ENCODE measurements at places on chromosomes 7 and 10.

GRCh38 chr7:29593459-29593858 is 29.8 kb downstream of the PRR15 start:
- no peak for DNase-seq

DNA sequence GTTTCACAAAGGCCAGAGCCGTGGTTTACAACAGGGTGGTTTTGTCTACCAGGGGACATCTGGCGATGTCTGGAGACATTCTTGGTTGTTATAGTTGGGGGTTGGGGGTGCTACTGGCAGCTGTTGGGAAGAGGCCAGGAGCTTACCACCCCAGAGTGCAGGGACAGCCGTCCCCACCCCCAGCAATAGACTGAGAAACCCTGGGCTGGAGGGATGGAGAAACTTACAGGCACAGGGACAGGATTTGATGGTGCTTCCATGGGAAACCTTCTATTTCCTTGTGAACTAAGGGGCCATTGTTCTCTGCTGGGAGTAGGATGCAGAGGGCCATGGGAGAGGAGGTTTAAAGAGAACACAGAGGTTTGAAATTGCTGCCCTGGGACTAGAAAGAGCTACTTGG is 10.9 kb downstream of the ADCK2 start:
- DNase-seq: no peak

DNA sequence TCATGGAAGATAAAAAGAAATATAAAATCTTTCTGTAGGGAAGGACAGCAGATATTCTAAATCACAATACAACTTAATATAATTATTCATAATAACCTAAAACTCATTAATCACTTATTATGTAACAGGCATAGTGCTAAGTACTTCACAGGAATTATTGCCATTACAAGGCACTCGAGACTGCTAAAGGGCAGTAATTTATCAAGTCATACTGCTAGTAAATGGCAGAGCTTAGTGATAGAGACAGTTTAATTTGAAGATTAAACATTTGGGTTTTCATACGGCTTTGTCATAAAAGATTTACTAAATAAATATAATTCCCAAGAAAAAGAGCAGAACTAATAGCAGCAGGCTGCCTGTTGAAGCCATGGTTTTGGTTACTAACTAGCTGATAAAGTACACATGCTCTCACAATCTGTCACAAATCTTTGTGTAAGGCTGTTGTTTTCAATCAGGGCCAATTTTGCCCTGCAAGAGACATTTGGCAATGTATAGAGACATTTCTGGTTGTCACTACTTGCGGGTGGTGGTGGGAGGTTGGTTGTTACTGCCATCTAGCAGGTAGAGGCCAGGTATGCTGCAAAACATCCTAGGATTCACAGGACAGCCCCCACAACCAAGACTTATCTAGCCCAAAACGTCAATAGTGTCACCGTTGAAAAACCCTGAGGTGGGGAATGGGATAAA is 233.3 kb upstream of the CACNA2D1 start:
- DNase-seq: peak; percentile 1

DNA sequence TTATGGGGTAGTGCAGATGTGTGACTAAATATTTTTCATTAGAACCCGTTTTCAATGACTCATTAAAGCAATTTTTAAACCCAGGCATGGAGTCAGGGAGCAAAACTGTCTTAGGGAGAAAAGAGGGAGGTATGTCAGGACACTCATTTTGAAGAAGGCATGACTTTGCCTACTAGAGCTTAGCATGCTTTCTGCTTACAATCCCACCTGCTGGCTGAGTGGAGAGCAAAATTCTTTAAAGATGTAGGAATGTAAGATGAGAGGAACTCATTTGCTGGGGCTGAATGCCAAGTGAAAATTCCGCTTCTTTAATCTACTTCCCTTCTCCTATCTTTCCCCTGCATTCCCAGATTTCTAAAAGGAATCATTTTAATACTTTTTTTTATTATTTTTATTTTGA is 232.6 kb downstream of the GALNT17 start:
- DNase-seq: no peak

GRCh38 chr7:75928568-75928914 is 13.6 kb downstream of the POR start:
- DNase-seq: peak; percentile 27

DNA sequence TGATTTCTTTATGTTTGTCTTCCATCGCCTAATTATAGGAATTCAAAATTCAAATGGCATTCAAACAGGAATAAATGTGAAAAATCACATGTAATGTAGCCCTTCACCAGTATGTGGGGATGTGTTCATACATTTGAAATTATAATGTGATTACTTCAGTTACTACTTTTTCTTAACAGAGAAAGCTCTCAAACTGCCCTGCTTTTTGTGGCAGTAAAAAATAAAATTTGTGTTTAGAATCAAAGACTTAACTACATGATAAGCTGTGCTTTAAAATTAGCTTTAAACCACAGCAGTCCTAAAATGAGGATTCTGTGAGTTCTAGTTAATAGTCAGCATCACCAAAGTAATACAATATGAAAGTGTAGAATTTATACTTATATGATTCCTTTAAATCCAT is 7.8 kb upstream of the HERC4 start:
- no peak for DNase-seq

GRCh38 chr10:5945561-5946418 is 31.6 kb downstream of the IL15RA start:
- no peak for DNase-seq

- DNase-seq: no peak
These were observed 94.0 kb downstream of the ADARB2 start for GRCh38 chr10:1643161-1643907.

DNA sequence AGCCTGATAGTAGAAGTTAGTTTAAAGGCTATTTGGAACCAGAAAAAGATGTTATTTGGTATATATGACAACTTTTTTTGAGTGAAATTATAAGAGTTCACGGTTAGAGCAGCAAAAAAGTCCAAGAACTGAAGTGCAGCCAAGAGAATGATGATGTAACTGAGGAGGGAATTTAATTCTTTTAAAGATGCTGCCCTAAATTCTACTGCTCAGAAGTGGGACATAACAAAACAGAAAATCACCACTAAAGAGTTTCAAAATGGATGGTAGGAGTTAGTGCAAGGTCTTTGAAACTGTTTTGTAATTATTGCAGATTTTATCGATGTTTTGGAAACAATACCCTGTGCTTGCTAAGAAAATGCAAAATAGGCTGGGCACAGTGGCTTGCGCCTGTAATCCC is 6.5 kb downstream of the SAMD8 start:
- no peak for DNase-seq

- DNase-seq: no peak
These were observed 199.4 kb downstream of the USP6NL start for GRCh38 chr10:11411926-11412545.

GRCh38 chr10:49204119-49204518 is 15.9 kb upstream of the TMEM273 start:
- no peak for DNase-seq

GRCh38 chr10:103936022-103936421 is 18.0 kb upstream of the STN1 start:
- no peak for DNase-seq
